ENCODE measurements at places on chromosomes 13 and 19.

DNA sequence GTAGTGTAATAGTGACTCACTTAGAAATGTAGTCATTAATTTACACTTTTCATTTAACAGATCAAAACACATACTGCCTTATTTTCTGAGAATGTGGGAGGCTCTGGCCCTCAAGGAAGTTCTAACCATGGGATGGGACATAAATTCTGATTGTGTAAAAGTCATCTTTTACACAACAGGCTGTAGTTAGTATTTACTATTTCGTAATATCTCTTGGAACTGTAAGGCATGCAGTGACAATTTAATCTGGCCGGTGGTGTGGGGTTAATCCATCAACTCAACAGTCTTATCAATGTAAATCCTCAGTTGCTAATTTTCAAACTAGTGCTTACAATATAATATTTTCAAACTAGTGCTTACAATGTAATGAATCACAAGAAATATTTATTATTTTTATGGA is 1599.2 kb downstream of the EFNB2 start:
- no peak for DNase-seq

- no peak for DNase-seq
These were observed 321.2 kb downstream of the DIAPH3 start for GRCh38 chr13:59842507-59842906.

GRCh38 chr13:37385956-37386670 is 212.5 kb downstream of the POSTN start:
- no peak for DNase-seq

DNA sequence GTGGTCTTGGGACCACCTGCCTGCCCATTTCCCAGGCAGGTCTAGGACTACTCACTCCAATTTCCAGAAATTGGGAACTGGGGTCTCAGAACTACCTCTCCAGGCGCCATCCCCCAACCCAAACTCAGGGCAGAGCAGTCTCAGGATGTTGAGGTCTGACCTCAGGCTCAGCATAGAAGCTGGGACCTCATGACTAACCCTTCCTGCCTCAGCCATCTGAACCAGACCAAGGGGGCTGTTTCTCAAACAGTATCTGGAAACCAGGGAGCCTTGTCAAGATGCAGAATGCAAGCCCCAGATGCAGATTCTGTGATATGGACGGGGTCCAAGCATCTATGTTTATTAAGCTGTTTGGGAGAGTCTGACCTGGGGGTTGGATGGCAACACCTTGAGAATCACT is 1.3 kb downstream of the FBXW9 start:
- DNase-seq = no peak

GRCh38 chr13:46377554-46377953 is 9.5 kb downstream of the RUBCNL start:
- DNase-seq = no peak

GRCh38 chr13:113905018-113905417 is 41.1 kb upstream of the GAS6 start:
- DNase-seq = no peak
